ENCODE measurements at places on chromosomes 7 and 10. TPM values are rescaled to one million over a fixed set of nuclear protein-coding genes. Genes with fewer than 3 reads are reported as not detected.

The SLC35B4 gene
- total RNA-seq, result 13.8 TPM

The SPDYE1 gene
- total RNA-seq, result not detected

The CACNA2D1 gene
- 197 TPM for total RNA-seq

The SPACDR gene
- not detected for total RNA-seq

The KNDC1 gene
- total RNA-seq, result 1.7 TPM

The OR2A12 gene
- not detected for total RNA-seq

The PPP1R3A gene
- 194 TPM for total RNA-seq

The UNC5B gene
- total RNA-seq, result 7.1 TPM

The MCM7 gene
- 53.0 TPM for total RNA-seq

The EMX2 gene
- total RNA-seq, result 1.9 TPM

The ST8SIA6 gene
- 2.9 TPM for total RNA-seq

The ELOVL3 gene
- not detected for total RNA-seq

The MRC1 gene
- 8.7 TPM for total RNA-seq

The PLAC9 gene
- total RNA-seq, result 31.2 TPM

The TEX47 gene
- not detected for total RNA-seq

The VENTX gene
- total RNA-seq, result not detected

The NRF1 gene
- total RNA-seq, result 19.6 TPM

The GRM3 gene
- not detected for total RNA-seq

The AOC1 gene
- total RNA-seq, result not detected

The DLX6 gene
- total RNA-seq, result not detected

The GIMAP8 gene
- 12.2 TPM for total RNA-seq

The KCNMA1 gene
- total RNA-seq, result 34.3 TPM

The ADARB2 gene
- total RNA-seq, result 0.10 TPM

The TUBAL3 gene
- 0.31 TPM for total RNA-seq

The CLDN3 gene
- total RNA-seq, result 9.9 TPM

The PTF1A gene
- total RNA-seq, result not detected

The HYAL4 gene
- total RNA-seq, result not detected

The FRG2B gene
- not detected for total RNA-seq

The CDC14C gene
- not detected for total RNA-seq

The PLCE1 gene
- 20.3 TPM for total RNA-seq

The HABP2 gene
- total RNA-seq, result not detected

The ANXA8 gene
- total RNA-seq, result 9.3 TPM

The ANKRD2 gene
- 29.7 TPM for total RNA-seq

The CHAT gene
- total RNA-seq, result not detected

The FAM25A gene
- 25.8 TPM for total RNA-seq

The MYO3A gene
- 3.3 TPM for total RNA-seq

The NRG3 gene
- total RNA-seq, result 0.31 TPM

The EFCAB10 gene
- not detected for total RNA-seq

The ASZ1 gene
- not detected for total RNA-seq

The FRMD4A gene
- 29.5 TPM for total RNA-seq

The ACBD7 gene
- total RNA-seq, result 1.0 TPM

The DNMBP gene
- 23.8 TPM for total RNA-seq

The FAM25C gene
- total RNA-seq, result not detected

The CLDN4 gene
- total RNA-seq, result 24.3 TPM

The GPRIN2 gene
- total RNA-seq, result 1.3 TPM

The CLEC2L gene
- not detected for total RNA-seq

The OPN1SW gene
- not detected for total RNA-seq

Measured in tongue (tissue), 3 donors.